ENCODE measurements at places on chromosomes 6 and 20.

DNA sequence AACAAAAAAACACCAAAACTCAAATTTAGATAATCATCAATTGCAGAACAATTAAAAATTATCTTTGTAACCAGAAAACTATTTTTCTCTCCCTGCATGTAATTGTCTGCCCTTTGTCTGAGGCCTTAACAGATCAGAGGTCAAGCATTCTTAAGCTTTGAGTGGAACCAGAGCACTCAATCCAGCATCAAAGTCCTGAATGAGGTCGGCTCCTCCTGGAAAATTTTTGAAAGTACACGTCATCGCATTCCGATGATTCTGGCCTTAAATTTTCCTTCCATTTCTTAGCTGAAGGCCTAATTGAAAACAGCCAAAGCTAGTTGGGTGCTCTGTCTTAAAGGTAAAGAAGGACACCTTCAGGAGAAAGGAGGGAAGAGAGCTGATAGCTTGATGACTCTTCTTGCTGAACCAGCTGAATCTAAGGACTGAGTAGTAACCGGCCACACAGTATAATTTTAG, 510.2 kb upstream of the SULF2 start:
- no peak for DNase-seq

- DNase-seq = no peak
These were observed 126.1 kb downstream of the ARHGAP18 start for GRCh38 chr6:129583866-129584265.

- DNase-seq = no peak
These were observed 284.0 kb downstream of the PHF3 start for GRCh38 chr6:63919556-63920110.

GRCh38 chr6:6556738-6557503, 31.6 kb upstream of the LY86 start:
- DNase-seq = no peak

GRCh38 chr6:116881236-116881635, 4.2 kb downstream of the RFX6 start:
- no peak for DNase-seq

DNA sequence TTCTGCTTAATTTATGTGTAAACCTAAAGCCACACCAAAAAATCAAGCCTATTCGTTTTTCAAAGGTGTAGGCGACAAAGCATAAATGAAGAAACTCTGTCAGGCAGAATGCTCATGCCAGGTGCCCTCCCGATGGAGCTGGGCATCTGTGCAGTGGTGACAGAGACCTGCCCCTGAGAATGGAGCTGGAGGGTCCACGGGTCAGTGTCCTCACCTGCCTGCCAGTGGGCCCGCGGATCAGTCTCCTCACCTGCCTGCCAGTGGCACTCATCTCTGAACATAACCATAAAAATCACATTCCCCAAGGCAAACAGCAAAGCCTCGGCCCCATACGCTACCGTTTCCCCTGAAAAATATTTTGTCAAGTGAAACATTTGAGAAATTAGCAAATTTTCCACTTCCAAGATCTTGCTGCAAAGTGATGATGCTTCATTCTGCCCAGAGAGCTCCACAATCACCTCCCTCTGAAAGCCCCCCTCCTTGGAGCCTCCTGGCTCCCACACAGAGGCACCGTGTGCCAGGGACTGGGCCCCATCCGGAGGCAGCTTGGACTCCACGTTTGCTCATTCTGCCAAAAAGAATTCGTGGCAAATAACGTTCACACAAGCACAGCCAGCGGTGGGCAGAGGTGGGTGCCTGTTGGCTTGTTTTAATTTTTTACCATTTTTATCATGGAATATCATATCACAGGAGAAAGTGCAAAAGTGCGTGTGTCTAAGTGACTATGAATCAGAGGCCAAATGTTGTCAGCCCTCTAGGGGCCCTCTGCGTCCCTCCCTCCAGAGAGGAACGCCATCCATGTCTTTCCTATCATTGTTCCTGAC, 88.8 kb downstream of the YTHDF1 start:
- DNase-seq = peak; percentile 34
